Right atrium auricular region (tissue), 2 donors: ENCODE measurements at places on chromosomes 16 and 17. TPM values are rescaled to one million over a fixed set of nuclear protein-coding genes. Genes with fewer than 3 reads are reported as not detected.

- no peak for DNase-seq
Observed at GRCh38 chr17:56319531-56319930, 166.3 kb downstream of the ANKFN1 start.

GRCh38 chr17:30358055-30358760, 20.5 kb upstream of the CPD start:
- DNase-seq = no peak

- no peak for DNase-seq
Observed at GRCh38 chr16:88778271-88778525, 6.8 kb downstream of the PIEZO1 start.

FOXO3B gene
- total RNA-seq = 4.7 TPM

TBC1D3 gene
- not detected for total RNA-seq
